ENCODE measurements at places on chromosomes 7 and 10.
A peak's percentile ranks its signal among the peaks of the same experiment; 100 is the strongest.

DNA sequence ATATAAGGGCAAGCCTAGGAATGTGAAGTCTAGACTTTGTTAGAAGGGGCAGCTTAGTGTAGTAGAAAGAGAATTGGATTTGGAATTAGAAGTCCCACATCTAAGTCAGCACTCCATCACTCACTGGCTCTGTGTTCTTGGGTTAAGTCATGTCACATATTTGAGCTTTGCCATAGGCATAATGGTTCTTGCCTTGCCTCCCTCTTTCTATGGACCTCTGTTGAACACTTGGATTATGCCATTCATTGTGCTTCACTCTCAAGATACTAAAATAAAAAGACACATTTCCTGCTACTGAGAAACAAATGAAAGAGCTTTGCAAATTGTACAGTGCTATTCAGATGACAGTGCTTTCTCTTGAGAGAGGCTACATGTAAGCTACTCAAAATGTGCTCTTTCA lies 35.9 kb downstream of the SEC23IP start:
- DNase-seq = no peak

- DNase-seq = no peak
These were observed 94.2 kb downstream of the EBF3 start for GRCh38 chr10:129869596-129870473.

DNA sequence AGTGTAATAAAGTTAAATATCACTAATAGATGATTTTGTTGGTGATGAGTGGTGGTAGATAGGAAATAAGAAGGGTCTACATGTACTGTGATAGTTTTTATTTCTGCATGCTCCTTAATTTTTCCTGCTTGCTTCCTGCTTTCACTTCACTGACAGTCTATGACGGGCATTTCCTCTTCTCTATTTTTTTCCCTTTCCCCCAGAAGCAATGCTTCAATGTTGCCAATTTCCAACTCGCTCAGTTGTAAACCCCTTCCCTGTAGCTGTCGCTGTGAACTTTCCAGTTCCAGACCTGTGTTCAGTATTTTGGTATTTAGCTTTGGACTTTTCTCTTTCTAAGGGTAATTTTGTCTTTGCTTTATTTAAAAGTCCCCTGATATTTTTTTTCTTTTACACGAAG lies 123.5 kb upstream of the AGR3 start:
- DNase-seq = no peak

- no peak for DNase-seq
These were observed 991.4 kb downstream of the CCSER2 start for GRCh38 chr10:85319826-85320225.

DNA sequence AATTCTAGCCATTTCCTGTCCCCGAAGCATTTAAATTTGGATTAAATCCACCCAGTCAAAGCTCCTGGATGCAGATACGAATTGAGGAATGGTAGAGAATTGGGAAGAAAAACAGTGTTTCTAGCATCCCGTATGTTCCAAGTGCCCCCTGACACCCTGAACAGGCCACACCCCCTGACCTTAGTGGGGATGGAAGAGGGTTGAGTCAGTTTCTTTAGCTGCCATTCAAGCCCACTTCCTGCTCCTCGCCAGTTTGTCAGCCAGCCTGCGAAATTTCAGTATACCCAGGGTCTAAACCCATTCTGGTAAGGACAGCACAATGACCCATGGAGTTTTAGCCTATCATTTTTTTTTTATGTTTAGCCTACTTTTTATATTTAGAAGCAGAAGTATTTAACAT lies 101.1 kb downstream of the PKD1L1 start:
- DNase-seq = no peak

- DNase-seq = no peak
These were observed 18.7 kb downstream of the KRIT1 start for GRCh38 chr7:92226981-92227380.

GRCh38 chr7:99733448-99733847 lies 1.5 kb downstream of the CYP3A7 start:
- DNase-seq = no peak

DNA sequence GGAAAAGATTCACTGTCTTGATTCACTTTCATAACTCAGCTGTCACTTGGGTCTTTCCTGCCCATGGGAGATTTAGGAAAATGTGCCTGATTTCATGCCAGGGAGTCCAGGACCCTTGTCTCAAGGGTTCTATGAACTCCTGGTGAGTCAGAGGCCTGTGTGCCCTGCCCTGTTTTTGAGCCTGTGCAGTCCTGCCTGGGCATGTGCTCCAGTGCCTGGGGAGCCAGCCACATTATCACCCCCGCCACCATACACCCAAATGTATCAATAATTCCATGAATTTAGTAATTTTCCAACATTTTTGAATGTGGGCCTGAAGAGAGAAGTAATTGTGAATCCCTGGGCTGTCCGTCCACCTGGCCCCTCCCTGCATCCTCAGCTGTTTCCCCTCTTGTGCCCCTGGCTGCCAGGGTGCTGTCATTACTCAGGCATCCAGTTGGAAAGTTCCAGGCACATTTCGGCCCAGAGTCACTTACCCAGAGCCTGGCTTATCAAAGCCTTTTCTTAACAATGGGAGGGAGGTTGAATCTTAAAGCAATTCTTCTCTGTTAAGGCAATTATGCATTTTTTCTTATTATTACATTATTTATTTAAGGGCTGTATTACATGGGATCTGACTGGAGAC lies 287.8 kb upstream of the CDC14C start:
- peak; percentile 16 for DNase-seq

DNA sequence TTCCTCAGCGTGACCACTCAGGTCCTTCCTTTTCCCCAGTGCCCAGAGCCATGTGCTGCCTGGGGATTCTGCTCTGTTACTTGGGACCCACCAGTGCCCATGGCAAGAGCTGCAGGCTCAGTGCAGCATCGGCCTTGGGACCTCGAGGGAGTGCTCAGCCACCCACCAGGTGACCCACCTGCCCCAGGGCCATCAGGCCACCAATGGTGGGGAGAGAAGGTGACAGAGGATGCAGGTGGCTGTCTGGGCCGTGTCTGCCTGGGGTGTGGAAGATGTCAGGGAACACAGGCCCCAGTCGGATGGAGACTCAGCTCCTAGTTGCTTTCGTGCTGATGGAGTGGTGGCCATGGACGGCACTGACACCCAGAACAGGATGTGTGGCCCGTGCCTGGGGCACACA lies 104.7 kb upstream of the FAM20C start:
- DNase-seq = no peak

- no peak for DNase-seq
These were observed 107.6 kb upstream of the AFAP1L2 start for GRCh38 chr10:114511881-114512280.

- DNase-seq = no peak
These were observed 16.1 kb upstream of the JMJD1C start for GRCh38 chr10:63481815-63482421.

- DNase-seq = no peak
These were observed 48.8 kb downstream of the ADCYAP1R1 start for GRCh38 chr7:31100871-31101270.

GRCh38 chr7:70356787-70357328 lies 758.6 kb downstream of the AUTS2 start:
- no peak for DNase-seq

DNA sequence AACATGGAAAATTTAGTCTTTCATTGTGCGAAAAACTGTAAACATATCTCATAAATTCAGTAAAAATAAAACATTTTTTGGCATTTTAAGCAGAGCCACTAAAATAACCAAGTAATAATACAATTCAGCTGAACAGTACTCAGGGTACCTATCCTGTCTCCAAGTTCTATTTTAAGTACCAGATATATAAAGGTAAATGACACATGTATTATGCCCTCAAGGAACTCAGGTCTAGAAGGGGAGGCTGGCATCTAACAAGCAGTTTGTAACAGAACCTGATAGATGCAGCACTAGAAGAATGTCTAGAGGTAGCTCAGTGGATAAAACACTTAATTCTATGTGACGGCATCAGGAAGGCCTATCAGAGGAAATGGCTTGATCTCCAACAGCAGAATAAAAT lies 112.2 kb downstream of the CRPPA start:
- DNase-seq = no peak

DNA sequence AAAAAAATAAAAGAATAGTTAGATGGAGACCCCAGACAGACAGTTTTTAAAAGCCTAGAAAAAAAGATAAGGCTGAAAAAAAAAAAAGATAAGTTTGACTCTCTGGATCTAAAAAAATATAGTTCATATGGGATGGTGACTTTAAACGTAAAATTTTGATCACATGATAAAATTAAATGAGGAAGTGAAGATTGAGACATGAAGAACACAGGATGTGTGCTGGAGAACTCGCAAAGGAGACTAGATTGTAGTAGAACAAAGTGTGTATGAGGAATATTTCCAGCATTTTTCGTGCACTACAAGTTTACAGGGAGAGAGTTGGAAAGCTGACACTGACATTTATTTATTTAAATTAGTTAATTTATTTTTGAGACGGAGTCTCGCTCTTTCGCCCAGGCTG lies 286.4 kb downstream of the PRPF18 start:
- DNase-seq = no peak

- DNase-seq = no peak
These were observed 71.4 kb upstream of the RHEB start for GRCh38 chr7:151590850-151591771.

DNA sequence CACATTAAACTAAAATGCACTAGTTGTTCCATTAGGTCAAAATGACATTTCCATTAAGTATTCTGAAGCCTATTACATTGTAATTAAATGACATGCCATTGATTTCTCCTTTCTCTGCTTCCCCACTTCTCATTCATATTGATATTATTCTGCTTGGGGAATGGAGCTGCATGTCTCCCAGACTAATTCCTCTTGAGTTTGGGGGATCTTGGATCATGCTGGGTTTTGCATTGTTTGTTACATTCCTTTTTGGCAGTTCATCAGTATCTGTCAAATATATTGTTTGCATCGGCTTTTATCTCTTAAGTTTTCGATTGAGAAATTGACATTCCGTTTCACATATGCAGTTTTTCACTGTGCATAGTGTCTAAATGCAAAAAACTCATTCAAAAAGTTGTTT lies 65.1 kb upstream of the CYP26C1 start:
- DNase-seq = no peak

- no peak for DNase-seq
These were observed 186.3 kb downstream of the FRMD4A start for GRCh38 chr10:14144451-14144850.

DNA sequence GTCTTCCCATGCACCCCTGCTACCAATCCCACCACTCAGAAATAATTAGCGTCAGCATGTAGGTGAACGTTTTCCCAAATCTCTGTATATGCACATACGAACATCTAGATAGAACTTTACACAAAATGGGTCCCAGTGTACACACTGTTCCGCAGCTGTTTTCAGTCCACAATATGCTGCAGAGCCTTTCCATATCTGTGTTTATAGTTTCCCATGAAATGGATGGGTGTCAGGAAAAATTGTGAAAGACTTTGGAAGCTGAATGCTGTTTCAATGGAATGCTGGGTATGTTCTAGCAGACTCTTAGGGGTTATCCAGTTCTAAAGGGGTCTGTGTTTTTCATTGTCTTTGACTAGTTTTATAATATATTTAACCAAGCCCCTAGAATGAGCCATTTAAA lies 13.8 kb downstream of the GRK5 start:
- no peak for DNase-seq

DNA sequence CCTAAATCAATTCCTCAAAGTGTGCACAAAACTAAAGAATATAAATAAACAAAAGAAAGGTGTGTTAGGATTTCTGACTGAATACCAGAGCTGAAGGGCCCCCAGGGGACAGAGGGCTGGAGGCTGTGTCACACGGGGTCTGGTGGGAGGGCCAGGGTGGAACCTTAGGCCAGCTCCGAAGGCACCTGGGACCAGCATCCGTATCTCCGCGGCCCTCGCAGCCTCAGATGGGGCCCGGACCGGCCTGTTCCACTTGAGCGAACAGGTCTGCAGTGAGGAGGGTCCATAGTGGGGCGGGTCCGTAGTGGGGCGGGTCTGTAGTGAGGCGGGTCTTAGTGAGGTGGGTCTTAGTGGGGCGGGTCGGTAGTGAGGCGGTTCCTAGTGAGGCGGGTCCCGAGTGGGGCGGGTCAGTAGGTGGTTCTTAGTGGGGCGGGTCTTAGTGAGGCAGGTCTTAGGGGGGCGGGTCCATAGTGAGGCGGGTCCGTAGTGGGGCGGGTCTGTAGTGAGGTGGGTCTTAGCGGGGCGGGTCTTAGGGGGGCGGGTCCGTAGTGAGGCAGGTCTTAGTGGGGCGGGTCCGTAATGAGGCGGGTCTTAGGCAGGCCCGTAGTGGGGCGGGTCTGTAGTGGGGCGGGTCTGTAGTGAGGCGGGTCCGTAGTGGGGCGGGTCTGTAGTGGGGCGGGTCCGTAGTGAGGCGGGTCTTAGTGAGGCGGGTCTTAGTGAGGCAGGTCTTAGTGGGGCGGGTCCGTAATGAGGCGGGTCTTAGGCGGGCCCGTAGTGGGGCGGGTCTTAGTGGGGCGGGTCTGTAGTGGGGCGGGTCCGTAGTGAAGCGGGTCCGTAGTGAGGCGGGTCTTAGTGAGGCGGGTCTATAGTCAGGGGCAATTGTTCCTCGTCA lies 15.1 kb downstream of the GPR146 start:
- DNase-seq = peak; percentile 69

- DNase-seq = no peak
These were observed 4.4 kb downstream of the WDR91 start for GRCh38 chr7:135206941-135207391.

DNA sequence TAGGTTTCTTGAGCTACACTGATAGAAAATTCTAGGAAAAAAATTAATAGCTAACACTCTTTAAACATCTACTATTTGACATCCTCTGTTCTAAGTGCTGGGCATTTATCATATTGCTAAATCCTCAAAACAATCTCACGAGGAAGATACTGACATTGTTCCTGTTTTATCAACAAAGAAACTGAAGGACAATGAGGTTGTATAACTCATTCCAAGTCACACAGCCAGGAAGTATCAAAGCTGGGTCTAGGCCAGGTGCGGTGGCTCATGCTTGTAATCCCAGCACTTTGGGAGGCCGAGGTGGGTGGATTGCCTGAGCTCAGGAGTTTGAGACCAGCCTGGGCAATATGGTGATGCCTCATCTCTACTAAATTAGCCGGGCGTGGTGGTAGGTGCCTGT lies 51.6 kb upstream of the IL6 start:
- DNase-seq = no peak

DNA sequence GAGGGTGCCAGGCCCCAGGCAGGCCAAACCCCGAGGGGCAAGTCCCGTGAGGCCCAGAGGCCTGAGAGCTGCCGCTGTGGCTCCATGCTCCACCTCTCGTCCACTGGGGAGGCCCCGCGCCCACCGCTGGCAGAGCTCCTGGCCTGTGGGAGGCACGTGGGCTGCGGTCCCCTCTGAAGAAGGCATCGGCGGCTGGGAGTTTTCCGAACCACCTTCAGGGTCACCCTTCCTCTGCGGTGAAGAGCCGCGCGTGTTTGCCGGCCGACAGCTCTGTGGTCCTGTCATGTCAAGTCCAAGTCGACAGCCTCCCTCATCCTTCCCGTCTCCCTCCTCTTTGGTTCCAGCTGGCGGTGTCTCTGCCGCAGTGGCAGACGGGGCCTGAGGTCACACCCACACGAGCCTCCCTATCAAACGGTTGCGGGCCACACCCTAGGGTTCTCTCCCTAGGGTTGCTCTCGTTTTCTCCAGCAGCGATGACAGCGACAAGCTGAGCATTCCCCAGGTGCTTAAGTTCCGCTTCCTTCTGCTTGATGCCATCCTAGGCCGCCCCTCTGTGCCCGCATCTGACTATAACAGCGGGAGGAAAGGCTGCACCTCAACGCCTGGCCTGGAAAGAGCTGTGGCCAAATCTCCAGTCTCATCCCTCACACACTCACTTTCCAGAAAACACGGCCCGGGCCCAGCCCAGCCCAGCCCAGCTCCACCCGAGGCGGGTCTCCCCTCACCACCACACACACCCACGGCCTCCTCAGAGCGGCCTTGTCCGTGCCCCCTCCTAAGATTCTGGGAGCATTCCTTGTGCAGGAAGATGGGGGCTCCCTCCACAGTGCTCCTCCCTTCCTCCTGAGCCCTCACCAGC lies 185.0 kb downstream of the ELFN1 start:
- no peak for DNase-seq

GRCh38 chr10:102778781-102779180 lies 35.0 kb downstream of the WBP1L start:
- no peak for DNase-seq

Data from eye (tissue), 1 donor.